ENCODE measurements at places on chromosomes 1 and 21.

DNA sequence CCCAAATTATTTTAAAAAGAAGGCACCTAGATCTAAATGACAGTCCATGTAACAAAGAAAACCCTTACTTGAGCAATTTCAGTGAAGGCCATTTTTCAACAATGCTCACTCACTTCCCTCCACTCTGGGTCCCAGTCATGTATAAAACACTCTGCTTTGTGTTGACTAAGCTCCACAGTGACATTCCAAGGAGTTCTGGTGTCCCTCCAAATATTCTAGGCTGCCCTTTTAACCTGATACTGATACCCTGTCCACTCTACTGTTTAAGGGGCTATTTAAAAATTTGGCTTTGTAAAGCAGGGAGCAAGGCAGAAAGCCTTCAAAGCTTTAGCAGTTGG lies 73.6 kb downstream of the GNG12 start:
- DNase-seq, result peak; percentile 74

- DNase-seq, result no peak
Measured at GRCh38 chr1:29406814-29407213, 170.5 kb downstream of the PTPRU start.

DNA sequence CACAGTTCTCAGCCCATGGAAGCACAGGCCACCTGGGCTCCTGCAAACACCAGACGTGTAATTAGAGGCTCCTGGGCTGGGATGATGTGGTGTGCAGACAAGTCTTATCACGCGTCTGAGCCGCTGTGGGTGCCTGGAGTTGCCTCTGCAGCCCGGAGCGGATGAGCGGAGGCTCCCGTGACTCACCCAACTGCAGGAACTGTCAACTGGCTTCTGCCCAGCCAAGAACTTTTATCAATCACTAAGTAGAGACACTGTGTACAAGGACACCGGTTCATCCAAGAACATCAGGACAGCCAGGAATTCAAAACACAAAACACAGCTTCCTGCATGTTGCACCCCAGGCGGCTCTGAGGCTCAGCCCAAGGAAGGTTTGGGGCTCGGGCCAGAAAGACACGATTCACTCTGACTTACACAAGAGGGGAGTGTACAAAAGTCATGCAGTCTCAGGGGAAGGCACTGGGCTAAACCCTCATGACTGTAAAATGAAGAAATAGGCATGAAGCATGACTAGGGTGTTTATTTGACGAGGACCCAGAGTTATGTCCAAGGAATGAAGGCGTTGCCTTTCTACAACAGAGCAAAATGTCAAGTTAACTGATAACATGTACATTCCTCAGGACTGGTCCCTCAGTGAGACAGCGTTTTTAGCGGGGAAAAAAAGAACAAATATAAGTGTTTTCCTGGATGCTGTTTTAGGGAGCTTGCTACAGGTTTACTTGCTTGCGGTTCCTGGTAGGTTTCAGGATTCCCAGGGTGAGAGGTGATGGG lies 21.1 kb downstream of the ERRFI1 start:
- peak; percentile 96 for DNase-seq

- no peak for DNase-seq
Measured at GRCh38 chr1:156775799-156776198, 8.5 kb downstream of the PRCC start.

GRCh38 chr1:161726473-161727255 lies 5.3 kb downstream of the FCRLB start:
- DNase-seq, result peak; percentile 86

DNA sequence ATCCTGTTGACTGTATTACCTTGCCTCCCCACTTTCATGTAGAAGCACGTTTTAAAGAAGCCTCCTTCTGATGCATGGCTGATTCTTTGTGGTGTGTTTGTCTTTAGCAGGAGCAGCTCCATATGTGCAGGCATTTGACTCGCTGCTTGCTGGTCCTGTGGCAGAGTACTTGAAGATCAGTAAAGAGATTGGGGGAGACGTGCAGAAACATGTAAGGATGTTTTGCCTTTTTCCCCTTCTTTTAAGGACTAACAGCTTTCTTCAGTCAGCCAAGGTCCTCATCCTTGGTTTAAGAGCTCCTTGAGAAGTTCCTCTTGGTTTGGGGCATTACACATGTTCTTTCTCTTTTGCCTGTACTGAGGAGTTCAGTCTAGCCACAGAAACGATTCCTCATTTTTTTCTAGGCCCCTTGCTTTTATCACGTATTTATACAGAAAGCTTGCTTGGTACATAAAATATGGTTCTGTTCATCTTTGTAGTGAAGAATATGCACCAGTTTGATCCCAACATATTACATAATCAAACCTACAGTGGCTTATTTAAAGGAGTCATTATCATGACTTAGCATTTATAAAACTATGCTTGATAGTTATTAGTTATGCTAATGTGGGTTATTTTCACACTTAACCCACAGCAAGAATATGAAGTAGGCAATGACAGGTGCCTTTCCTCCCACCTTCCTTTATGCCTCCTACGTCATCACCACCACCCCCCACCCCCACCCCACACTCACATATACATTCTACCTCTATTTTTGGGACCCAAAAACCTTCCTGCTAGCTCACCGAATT lies 19.6 kb downstream of the CAP1 start:
- no peak for DNase-seq

DNA sequence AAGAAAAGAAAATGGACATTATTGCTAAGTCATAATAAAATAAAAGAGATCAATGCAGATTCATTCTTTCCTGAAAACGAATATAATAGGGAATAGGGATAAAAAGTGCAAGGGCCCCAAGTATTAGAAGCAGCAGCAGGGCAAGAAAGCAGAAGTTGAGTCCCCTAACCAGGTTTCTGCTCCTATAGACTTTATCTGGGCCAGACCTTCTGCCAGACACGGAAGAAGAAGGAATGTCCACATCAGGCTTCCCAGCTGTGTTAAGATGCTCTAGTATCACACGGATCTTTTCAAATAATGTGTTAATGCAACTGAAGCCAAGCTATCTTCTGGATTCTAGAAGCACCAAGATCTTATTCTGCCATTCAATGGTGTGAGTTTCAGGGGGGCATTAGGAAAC lies 26.9 kb downstream of the CD244 start:
- DNase-seq, result no peak

- DNase-seq, result no peak
Measured at GRCh38 chr21:45149021-45149420, 74.6 kb downstream of the ADARB1 start.

Data from fibroblast of skin of back (primary cell).